ENCODE measurements at places on chromosomes 4 and X.

- DNase-seq: no peak
These were observed at the start of gene ANXA10 for GRCh38 chr4:168092176-168092712. ANXA10 (plus strand) TSS chr4:168092537; CDS start chr4:168092701, 164 bp downstream.

DNA sequence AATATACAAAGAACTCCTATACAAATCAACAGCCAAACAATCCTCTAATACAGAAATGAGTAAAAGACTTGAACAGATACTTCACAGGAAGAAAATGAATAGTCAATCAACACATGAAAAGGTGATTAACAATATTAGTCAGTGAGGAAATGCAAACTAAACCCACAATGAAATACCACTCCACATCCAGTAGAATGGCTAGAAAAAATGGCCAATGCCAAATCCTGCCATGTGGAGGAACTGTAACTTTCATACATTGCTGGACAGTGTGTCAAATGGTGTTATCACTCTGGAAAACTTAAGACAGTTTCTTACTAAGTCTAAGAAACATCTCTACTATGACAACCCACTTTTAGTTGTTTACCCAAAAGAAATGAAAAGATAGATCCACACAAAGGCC, 59.5 kb downstream of the NSG1 start:
- no peak for DNase-seq

- no peak for DNase-seq
These were observed 32.7 kb downstream of the F9 start for GRCh38 chrX:139563251-139563650.

DNA sequence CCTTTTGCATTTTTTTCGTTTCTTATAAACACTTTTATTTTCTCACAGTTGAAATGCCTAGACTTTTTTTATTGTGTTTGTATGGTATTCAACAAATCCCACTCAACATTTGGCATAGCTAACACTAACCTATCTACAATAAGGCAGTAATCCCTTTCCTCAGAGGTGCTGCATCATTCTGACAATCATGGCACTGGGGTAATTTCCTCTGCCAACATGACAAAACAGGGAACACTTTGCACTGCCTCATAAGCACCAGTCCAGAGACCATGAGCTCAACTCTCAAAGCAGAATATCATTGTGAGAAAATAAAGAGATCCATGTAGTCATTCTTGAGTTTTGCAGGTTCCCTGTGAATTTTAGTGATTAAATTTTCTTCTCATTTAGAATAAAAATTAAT, 183.8 kb upstream of the INTU start:
- DNase-seq: no peak

GRCh38 chr4:53120778-53121177, 245.1 kb downstream of the SCFD2 start:
- DNase-seq: no peak

DNA sequence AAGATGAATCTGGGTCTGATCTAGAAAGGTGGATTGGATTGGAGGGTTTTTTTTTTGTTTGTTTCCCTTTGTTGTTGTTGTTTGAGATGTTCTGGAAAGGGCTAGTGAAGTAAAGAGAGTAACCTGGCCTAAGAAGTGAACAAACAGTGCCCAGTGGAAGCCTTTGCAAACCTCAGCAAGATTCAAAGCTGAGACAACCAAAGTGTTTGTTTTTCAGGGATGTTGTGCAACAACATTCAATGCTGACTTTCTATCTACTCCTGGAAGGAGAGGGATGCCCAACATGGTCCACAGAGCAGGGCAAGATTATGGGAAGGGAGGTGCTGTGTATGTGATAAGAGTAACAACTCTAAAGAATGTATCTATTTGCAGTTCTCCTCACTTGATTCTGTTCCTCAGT, 11.3 kb downstream of the BEX1 start:
- DNase-seq: no peak

DNA sequence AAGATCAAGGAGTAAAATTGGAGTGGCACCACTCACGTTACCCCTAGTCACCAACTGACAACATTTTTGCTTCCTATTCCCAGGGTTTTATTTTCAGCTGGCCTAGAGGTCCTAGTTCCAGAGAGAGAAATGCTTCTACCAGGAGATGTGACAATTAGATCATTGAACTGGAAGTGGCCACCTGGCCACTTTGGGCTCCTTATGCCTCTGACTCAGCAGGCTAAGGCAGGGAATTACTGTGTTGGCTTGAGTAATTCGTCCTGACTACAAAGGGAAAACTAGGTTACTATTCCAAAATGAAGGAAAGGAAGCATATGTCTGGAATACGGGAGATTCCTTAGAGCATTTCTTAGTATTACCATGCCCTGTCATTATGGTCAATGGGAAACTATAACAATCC, 831.6 kb upstream of the NDST4 start:
- DNase-seq: no peak

GRCh38 chr4:188783175-188783574, 643.9 kb downstream of the TRIML1 start:
- DNase-seq: no peak

GRCh38 chr4:168240821-168241220, 77.7 kb downstream of the DDX60 start:
- DNase-seq: no peak

DNA sequence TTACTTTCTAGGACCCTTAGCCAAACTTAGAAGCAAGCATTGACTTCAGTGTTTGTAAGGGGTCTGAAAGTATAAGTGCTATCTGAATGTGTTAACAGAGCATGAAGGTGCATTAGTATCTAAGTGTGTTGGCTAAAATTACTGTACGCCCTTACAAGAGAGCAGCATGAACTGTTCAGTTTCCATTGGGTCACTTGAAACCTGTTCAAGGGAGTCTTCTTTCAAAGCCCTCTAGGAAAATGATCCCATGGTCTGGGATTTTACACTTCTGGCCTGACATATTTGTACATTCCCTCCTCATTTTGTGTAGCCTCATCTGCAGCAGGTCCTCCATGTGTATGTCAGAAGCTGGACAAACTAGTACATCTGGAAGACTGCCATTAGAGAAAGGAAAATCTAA, 3.2 kb downstream of the PRDX4 start:
- no peak for DNase-seq

DNA sequence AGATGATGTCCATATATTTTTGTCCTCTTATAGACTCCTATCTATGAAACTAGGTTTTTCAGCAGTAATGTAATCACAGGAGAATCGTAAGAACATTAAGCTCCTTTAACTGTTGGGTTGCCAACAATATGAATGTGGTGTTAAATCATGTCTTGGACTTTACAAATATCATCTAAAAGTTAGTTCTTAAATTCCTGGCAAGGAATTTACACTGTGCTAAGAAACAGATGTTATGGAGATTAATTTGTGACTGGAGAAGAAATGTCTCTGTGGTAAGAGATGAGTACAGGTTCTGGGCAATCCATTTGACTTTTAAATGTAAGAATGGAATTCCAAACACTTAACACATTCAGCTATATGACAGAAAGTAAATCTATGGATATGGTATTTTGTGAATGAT, 34.6 kb downstream of the CNKSR2 start:
- no peak for DNase-seq

DNA sequence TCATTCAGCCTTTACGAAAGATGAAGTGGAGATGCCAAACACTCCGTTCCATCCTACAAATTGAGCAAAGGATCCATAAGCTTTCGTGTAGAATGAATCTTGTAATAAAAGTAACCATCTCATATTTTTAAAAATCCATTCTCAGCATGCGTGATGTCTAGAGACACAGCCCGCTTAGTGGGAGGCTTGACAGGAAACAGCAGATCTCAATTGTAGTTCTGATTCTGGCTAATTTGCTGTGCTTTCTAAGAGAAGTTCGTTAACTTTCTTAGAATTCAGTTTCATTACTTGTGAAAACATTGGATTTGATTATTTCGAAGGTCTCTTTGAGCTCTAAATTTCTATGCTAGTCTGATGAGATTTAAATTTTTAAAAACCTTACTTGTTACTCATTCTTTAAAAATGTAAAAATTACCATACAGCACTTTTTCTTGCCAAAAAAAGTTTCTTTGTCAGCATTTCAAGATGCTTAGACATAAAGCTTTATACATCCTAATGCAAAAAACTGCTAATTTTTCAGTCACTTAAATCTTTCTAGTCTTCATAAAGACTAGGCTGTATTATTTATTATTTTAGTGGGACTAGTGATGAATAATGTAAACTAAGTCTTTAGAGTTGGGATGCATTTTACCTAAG, 66.9 kb upstream of the NEIL3 start:
- no peak for DNase-seq

DNA sequence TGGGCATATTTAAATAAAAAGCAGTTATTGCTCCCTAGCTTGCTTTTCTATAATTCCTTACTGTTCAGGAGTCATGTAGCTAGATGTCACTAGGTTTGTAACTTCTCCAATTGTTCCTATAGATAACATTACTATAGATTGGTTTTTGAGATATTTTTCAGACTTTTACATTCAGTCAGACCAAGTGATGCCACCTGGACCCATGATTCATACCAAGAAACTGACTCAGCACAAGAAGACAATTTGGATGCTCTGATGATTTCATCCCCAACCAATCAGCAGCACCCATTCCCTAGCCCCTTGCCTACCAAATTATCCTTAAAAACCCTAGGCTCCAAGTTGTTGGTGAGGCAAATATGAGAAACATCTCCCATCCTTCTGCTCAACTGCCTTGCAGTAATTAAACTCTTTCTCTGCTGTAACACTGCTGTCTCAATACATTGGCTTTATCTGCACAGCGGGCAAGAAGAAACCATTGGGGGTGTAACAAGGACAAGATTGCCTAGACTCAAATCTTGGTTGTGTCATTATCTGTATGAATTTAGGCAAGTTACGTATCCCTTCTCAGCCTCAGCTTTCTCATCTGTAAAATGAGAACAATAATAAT, 11.8 kb upstream of the NEIL3 start:
- no peak for DNase-seq

GRCh38 chr4:25723409-25723808, 67.8 kb downstream of the SLC34A2 start:
- DNase-seq: no peak

DNA sequence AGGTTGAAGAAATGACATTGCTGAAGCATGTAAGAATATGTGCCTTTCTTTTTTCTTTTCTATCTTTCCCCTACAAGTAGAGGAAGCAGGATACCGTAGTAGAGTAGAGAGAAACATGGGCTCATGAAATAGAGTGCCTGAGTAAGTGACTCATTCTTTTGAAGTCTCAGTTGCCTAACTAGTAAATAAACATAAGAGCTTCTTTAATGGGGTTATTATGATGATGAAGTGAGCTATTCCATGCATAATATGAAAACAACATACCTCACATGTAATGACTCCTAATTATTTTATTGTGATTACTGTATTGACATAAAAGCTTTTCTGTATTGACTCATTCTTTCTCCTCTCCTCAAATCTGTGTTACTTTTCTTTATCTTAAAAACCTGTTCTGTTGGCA, 1538.2 kb downstream of the TECRL start:
- no peak for DNase-seq

GRCh38 chr4:104966349-104967033, 180.2 kb upstream of the TET2 start:
- DNase-seq: peak; percentile 72

DNA sequence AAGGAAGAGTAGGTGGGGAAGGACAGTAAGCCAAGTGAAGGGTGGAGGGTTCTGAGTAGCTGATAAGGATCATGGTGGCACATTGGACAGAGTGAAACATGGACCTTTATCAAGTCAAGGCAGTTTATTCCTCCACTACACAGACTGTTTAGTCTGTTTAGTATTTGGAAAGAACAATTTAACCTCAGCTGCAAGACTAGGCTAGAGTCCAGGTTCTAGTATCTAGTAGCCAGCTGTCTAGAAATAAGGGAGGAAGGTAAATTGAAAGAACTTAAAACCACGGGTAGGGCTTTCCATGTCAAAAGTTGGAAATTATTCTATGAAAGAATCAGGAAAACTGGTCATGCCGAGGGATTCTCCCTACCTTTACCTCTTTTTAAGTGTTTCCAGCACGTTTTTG, 140.1 kb upstream of the MED14 start:
- no peak for DNase-seq

DNA sequence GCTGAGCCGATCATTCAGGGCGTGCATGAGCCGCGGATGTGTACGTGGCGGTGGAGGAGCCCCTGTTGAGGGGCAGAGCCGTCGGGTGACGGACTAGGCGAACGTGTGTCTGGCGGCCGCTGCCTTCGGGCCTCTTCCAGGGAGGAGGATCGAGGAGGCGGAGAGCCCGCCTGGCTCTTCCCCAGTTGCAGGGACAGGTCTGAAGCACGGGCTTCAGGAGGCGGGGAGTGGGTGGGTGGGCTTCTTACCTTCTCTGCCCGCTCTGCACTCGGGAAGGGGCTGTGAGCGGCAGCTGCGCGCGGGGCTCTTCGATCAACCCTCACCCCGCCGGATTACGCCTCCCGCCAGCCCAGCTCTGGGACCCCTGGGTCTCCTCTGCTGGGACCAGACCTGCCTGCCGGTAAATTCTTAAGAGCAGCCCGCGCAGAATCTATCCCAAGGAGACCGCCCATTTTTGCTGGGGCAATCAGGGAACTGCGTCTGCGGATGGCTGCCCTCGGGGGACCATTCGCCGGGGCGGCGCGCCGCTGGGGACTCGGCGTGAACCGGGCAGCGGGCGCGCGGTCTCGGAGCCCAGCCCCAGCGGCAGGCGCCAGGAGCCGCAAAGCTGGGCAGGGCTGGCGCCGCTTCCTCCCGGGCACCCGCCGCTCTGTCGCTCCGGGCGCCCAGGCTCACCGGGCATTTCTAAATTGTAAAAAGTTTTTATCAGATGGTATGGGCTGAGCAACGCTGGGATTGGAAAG, 4.9 kb downstream of the PLAC8 start:
- DNase-seq: peak; percentile 56

DNA sequence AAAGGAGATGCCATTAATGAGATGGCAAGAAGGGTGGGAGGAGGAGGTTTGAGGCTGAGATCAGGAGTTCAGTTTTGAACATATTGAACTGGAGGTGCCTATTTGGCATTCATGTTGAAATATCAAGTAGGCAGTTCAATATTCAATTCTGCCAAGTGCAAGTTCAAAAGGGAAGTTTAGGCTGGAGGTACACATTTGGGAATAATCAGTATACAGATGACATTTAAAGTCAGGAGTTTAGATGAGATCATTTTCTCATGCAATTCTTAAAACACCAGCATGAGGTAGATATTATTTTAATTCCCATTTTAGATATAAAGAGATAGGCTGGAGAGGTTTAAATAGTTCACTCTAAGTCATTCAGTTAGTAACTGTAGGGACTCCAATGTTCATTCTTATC, 26.1 kb downstream of the COQ2 start:
- DNase-seq: no peak

- DNase-seq: no peak
These were observed 69.7 kb upstream of the PGRMC2 start for GRCh38 chr4:128357286-128357685.

DNA sequence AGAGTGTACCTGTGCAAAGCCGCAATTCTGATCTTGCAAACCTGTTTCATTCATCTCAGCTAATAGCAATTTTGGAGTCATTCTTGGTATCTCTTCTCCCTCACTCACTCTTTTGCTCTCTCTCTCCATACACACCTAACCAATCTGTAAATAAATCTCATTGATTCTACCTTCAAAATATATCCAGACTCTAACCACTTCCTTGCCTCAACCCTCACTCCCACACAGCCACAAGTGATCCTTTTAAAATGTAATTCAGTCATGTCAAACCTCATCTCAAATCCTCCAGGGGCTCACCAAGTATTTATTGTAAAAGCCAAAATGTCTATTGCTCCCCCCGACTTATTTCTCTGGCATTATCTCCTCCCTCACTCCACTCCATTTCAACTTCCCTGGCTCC, 51.7 kb upstream of the SLC10A4 start:
- peak; percentile 71 for DNase-seq

- DNase-seq: no peak
These were observed 39.8 kb upstream of the LAS1L start for GRCh38 chrX:65574356-65574755.

GRCh38 chr4:140004922-140005627, 148.9 kb downstream of the MAML3 start:
- DNase-seq: no peak

GRCh38 chrX:24294619-24295018, 19.2 kb downstream of the SUPT20HL2 start:
- peak; percentile 64 for DNase-seq
